Cardiac muscle cell (in vitro differentiated cells and primary cell): ENCODE measurements at places on chromosomes 5 and 9.

DNA sequence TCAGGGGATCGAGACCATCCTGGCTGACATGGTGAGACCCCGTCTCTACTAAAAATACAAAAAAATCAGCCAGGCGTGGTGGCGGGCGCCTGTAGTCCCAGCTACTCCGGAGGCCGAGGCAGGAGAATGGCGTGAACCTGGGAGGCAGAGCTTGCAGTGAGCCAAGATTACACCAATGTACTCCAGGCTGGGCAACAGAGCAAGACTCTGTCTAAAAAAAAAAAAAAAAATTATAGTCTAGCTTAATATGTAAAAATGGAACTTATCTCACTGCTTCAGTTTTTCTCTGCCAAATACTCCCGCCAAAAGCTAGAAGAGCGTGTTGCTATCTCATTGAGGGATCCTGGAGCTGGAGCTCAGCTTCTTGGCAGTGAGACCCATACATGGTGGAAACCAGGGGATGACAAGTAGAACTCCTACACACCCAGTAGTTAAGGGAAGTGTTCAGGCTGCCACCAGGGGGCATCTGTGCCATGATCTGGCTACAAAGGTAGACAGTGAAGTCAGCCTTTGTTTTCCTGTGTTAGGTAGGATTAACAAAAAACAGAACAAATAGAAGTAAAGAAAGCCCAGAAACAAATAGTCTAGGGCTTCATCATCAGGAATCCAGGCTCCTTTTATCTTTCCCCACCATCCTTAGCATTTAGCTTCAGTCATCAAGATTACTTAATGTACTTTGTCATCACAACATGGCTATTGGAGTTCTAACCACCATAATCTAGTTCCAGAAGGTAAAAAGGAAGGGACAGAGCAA lies 33.6 kb upstream of the GLIPR2 start:
- DNase-seq, result peak; percentile 88

GRCh38 chr9:125341566-125341965 lies 79.9 kb downstream of the GAPVD1 start:
- DNase-seq, result no peak

DNA sequence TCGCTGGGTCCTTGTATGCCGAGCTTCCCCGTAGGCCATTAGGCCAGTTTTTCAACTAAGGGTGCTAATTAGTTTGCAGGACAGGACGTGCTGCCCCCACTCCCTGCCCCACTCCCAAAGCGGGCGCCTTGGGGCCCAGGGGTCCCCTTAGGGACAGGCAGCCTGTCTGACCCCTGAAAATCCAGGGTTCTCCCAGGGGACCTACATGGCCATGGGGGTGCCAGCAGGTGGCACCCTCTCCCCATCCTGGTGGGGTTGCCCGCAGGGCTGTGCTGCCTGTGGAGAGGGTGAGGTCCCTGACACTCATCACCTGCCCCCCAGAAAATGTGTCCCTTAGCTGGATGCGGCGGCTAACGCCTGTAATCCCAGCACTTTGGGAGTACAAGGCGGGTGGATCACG lies 8.5 kb upstream of the CCDC187 start:
- DNase-seq, result peak; percentile 53

DNA sequence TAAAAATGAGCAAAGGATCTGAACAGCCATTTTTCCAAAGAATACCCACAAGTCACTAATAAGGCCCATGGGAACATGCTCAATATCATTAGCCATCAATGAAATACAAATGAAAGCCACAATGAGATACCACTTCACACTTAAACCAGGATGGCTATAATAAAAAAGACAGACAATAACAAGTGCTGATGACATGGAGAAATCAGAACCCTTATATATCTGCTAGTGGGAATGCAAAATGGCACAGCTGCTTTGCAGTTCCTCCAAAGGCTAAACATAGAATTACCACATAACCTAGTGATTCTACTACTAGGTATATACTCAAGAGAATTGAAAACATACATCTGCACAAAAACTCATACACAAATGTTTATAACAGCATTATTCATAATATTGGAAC lies 83.7 kb downstream of the HOMER1 start:
- DNase-seq, result no peak

DNA sequence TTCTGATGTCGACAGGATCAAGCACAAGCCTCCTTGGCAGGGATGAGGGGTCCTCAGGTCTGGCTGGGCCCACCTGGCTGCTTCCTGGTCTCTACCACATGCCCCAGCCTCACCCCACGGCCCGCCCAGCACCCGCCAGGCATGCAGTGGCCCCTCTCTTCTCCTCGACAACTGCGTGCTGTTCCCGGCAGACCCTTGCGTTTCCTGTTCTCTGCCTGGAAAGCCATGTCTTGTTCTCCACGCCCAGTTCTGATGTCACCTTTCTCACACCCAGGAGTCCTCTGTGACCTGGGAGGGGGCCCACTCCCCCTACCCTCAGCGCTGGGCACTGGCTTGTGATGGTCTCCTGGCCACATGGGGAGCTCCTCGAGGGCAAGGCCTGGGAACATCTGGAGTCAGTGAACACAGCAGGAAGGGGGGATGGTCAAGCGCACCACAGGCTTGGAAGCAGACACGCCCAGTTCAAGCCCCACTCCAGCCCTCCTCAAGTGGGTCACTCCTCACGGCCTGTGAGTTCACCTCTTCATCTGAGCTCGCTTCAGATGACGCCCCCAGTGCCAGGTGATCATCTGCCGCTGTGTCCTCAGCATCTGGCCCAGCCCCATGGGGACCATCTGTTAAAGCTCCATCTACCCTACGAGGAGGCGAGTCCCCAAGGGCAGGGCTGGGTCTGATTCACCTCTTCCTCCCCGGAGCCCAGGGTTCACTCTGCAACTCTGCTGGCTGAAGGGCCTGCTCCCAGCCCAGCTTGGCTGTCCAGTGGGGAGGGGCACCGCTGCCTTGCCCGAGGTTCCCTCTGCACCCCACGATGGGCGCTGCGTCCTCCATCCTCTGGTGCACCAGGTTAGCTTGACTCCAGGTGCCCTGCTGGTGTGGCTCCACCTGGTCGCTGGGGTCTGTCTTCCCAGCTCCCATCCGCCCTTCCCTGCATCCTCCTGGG lies 133.2 kb upstream of the PHYKPL start:
- no peak for DNase-seq

DNA sequence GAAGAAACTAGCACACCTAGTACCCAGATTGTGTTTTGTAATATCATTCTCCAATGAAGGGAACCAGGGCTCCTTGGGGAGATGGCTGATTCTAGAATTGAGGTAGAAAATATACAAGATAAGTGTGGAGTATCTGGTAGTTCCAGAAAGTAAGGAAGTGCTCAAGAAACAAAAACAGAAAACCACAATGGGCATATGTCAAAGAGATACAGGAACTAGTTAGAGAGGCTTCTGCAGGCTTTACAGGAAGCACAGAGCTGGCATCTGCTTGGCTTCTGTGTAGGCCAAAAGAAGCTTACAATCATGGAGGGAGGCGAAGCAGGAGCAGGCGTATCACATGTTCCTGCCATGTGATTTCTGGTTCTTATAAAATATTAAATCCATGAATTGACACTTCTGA lies 105.7 kb upstream of the TMEM161B start:
- DNase-seq, result no peak

DNA sequence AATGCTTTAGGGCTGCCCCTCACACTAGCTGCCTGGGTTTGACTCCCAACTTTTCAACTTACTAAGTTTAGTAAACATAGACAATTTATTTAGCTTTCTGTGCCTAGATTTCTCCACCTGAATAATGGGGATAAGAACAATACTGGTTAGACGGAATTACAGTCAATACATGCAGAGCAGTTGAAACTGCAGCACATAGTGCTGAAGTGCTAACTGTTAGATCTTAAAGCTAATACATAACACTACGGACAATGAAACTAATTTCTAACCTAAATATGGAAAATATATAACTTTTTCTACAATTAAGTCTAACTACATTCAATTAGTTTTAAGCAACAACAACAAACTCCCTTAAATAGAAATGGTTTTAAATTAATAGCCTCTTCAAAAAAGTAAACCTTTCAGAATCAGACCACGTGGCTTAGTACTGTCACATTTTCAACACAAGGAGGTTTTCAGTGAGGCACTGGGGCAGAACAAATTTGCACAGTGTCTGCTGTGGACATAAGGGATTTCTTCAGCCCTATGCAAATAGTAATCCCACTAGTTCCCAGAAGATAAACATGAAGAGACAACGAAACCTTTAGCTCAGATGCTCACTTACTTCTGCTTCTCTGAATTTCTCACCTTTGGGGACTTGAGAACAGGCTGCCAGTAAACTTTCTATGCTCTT lies 293.4 kb downstream of the EDIL3 start:
- no peak for DNase-seq

GRCh38 chr5:177370488-177371119 lies 12.9 kb downstream of the RGS14 start:
- peak; percentile 95 for DNase-seq

DNA sequence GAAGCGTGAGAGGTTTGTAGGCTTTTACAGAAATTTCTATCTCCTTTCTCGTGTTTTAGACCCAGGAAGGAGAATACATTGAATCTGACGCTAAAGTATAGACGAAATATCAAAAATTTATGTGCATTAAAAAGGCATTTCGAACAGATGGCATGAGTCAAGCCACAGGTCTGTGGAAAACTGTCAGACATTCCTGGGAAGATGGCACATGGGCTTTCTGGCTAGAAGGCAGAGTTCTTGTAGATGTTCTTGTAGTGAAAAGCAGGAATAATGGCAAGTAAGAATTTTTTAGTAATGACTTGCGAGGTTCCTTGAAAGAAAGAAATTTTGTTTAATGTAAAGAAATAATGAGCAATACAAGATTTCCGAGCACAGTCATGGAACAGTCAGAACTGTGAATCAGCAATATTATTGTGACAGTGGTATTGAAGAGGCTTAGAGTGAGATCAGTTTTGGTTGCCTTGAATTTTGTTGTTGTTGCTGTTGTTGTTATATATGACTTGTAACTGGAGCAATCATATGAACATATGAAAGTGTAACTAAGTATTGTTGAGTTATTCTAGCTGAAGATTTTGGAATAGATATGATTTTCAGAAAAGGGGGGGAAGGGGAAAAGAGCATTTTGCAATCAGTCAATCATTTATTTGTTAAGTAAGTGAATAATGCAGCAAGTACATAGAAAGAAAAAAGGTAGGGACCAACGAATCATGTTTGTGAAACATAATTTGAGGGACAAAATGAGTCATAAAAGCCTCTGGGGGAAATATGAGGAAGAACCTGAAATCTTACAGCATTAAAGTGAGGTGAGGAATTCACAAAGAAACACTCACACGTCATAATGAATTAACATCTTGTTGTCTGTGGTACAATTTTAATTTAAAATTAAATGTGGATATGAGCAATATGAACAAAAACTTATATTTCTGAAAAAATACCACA lies 339.0 kb upstream of the CTNND2 start:
- no peak for DNase-seq

DNA sequence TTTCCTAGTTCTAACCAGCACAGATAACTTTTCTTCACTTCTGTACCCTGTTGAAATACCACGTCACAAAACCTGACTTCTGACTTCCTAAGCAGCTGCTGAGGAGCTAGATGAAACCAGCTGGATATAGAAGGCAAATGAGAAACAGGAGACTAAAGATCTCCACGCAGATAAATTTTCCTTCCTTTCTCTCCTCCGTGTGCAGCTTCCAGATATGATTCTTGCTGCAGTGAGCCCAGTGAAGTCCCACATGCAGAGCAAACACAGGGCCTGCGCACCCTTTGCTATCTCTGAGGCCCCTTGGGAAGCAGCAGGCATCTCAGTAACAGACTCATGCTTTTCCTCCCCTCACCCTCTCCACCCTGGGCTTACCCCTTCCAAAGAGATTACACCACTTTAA lies 1638.3 kb downstream of the MAT2B start:
- no peak for DNase-seq

DNA sequence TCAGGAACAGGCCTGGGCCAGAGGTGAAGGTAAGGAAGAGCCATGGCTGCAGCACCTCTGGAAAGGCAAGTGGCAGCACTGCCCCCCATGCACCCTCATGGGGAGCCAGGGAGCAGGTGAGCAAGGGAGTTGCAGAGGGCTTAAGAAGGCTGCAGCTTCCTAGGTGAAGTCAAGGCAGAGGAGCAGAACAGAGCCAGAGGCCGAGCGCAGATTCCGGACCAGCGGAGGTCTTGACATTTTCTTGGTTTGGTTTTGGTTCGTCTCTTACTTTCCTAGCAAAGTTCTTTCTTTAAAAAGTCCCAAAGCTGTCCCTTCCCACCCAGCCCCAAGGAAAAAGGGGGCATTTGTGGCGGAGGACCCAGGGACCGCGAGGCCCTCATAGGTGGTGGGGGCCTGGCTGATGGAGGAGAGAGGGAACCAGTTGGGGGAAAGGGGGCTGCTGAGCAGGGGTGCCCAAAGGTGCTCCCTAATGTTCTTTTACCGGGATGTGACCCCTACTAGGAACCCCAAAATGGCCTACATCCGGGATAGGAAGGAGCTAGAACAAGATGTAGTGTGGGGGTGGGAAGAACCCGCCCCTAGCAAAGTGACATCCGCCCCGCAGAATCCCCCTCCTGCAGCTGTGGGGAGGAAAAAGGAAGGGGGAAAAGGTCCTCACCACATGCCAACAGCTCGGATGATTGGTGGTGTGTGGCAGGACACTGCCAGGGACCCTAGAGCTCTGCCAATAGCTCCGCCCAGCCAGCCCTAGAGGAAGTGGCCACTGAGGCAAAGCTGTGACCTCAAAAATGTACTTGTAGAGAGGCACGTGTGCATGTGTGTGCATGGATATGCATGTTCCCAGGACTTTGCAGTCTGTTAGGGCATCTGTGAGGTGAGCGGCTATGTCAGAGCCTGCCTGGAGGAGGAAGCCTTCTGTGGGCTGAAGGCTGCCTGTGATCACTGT lies 914 bp upstream of the CD72 start:
- no peak for DNase-seq

GRCh38 chr9:107883496-107884124 lies 394.0 kb upstream of the KLF4 start:
- no peak for DNase-seq

GRCh38 chr5:179115845-179116524 lies 55.8 kb downstream of the ZNF354C start:
- no peak for DNase-seq
